ENCODE measurements at places on chromosomes 1 and 21.

DNA sequence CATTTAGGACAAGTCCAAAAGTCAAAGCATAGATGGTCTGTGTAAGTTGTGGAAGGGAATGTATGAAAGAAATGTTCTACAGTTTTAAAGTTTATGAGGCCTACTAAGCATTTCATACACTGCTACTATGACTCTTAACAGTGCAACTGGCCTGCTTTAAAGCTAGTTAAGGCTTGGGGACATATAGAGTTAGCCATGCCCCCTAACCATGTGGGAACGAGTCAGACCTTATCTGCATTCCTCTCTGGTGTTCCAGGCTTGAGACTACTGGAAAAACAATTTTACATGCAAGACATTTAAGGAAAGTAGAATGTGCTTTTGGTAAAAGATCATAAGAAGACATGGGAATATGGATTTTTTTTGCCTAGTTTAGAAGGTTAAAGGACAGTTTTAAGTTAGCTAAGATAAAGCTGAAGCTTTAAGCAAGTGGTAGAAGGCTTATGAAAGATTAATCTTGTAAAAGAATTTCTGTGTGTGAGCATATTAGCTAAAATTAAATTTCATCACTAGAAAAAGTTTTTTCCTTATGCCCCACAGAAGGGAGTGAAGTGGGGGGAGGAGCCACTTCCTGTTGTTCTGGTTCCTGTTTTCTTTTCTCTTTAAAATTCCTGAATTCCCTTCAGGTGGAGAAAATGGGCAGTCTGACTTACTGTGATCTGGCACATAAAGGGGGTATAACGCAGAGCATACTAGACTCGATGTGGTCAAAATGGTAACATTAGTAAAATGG, 8.9 kb upstream of the CD48 start:
- no peak for DNase-seq
- H3K4me1 ChIP-seq = no peaks in the 10 kb centered on the region

DNA sequence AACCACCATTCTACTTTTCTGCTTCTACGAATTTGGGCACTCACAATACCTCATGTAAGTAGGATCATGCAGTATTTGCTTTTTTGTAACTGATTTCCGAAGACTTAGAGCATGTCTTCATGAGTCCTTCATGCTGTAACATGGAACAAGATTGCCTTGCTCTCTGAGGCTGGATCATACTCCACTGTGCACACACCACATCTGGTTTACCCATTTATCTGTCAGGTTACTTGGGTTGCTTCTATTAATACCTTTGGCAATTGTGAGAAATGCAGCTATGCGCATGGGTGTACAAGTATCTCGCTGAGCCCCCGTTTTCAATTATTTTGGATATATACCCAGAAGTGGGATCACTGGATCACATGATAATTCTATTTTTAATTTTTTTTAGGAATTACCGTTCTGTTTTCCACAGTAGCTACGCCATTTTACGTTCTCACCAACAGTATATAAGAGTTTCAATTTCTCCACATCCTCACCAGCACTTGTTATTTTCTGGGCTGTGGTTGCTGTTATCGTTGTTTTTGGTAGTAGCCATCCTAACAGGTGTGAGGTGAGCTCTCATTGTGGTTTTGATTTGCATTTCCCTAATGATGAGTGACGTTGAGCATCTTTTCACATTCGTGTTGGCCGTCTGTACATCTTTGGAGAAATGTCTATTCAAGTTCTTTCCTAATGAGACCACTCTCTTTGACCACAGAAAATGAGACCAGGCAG, 10.7 kb upstream of the SLC2A5 start:
- peaks cover 11% of the 10 kb centered on the region for H3K4me1 ChIP-seq
- no peak for DNase-seq
- H3K27ac ChIP-seq = no peak overlapping the region
- no peaks in the 10 kb centered on the region for H3K36me3 ChIP-seq
- H3K4me3 ChIP-seq = no peak overlapping the region

DNA sequence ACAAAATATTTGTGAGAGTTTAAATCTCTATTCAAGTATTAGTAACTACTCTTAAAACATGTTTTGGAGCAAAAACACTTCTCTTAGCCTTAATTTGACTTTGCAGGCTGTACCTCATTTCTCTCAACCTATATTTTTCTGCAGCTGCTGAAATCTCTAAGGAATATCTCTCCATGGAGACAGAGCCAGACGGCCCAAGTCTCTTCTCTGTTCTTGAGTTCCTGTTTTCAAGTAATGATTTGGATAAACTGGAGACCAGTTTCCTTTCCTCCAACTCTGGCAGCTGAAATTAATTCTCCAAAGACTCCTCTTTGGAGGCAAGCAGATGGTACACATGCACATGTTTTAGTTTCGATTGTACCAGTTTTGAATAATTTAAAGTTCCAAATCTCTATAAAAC, 659.7 kb upstream of the NEGR1 start:
- DNase-seq = no peak
- H3K27me3 ChIP-seq = no peaks in the 10 kb centered on the region
- no peak overlapping the region for H3K27ac ChIP-seq
- no peaks in the 10 kb centered on the region for H3K36me3 ChIP-seq

GRCh38 chr1:236073307-236073897, 8.5 kb upstream of the NID1 start:
- no peaks in the 10 kb centered on the region for H3K27me3 ChIP-seq
- no peak for DNase-seq
- H3K36me3 ChIP-seq = no peaks in the 10 kb centered on the region
- H3K4me3 ChIP-seq = no peak overlapping the region

- H3K27ac ChIP-seq = no peak overlapping the region
- H3K27me3 ChIP-seq = no peaks in the 10 kb centered on the region
- DNase-seq = no peak
- H3K4me3 ChIP-seq = no peak overlapping the region
- H3K36me3 ChIP-seq = no peaks in the 10 kb centered on the region
These were observed 392.3 kb upstream of the PKN2 start for GRCh38 chr1:88291611-88292354.

GRCh38 chr1:225811622-225812487, 1.9 kb downstream of the EPHX1 start:
- no peak for DNase-seq
- H3K36me3 ChIP-seq = no peaks in the 10 kb centered on the region
- no peaks in the 10 kb centered on the region for H3K27me3 ChIP-seq
- no peak overlapping the region for H3K27ac ChIP-seq

- no peak overlapping the region for H3K27ac ChIP-seq
- H3K36me3 ChIP-seq = peaks cover 92% of the 10 kb centered on the region
- H3K4me3 ChIP-seq = no peak overlapping the region
These were observed 40.4 kb upstream of the BMP8A start for GRCh38 chr1:39450956-39451606.

DNA sequence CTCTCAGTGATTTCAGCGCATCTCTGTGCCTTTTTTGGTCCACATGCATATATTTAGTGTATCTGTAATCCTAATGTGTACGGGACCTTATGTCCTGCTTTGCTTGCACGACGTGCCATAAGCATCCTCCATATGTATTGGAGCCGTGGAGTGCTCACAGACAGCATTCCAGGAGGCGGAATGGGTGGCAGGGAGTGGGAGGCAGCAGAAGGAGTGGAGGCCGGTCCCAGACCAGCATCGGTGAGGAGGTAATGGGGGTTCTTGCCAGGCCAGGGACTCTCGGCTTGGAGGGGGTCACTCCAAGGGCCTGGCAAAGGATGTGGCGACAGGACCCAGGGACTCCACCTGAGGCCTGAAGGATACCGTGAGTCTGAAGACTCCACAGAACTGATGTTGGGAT, 185.0 kb downstream of the CAMTA1 start:
- H3K27me3 ChIP-seq = peaks cover 2% of the 10 kb centered on the region
- H3K36me3 ChIP-seq = no peaks in the 10 kb centered on the region
- H3K4me3 ChIP-seq = no peak overlapping the region
- H3K27ac ChIP-seq = no peak overlapping the region

GRCh38 chr1:98732985-98733781, 71.7 kb downstream of the SNX7 start:
- no peak overlapping the region for H3K4me3 ChIP-seq
- H3K4me1 ChIP-seq = no peaks in the 10 kb centered on the region
- DNase-seq = no peak
- no peak overlapping the region for H3K27ac ChIP-seq
- H3K27me3 ChIP-seq = no peaks in the 10 kb centered on the region
- no peaks in the 10 kb centered on the region for H3K36me3 ChIP-seq

DNA sequence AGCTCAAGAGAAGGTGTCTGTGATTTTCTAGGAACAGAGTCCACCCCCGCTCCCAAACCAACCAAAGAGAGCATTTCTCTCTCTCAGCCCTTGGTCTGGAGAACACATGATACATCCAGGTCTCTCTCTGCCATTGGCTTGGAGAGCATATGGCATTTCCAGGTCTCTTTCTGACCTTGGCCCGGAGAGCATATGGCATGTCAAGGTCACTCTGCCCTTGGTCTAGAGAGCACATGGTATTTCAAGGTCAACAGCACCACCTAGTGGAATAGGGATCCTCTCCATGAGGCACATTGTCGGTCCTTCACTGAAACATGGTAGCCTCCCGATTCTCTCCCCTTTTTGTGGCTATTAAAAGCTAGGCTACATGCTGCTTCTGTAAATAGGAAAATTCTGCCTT, 437.7 kb upstream of the OLFM3 start:
- no peaks in the 10 kb centered on the region for H3K4me1 ChIP-seq
- H3K27me3 ChIP-seq = no peaks in the 10 kb centered on the region
- H3K36me3 ChIP-seq = no peaks in the 10 kb centered on the region
- H3K4me3 ChIP-seq = no peak overlapping the region
- H3K27ac ChIP-seq = no peak overlapping the region

DNA sequence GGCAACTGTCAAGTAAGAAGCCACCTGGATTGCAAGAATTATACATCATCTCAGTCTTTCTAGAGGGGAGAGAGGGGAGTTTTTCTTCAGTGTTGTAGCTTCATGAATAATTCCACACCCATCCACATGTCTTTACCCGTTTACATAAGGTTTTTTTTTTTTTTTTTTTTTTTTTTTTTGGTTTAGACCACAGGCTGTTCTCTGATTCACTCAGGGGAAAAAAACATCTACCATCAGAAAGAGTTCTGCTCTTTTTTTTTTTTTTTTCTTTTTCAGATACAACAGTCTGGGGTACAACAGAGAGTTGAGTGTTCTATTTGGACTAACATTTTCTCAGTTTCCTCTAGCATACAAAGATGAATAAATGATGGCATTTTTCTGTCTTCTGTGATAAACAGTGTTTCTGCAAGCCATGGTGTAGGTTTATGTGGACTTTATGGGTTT, 4.9 kb upstream of the KIF14 start:
- no peaks in the 10 kb centered on the region for H3K36me3 ChIP-seq
- no peaks in the 10 kb centered on the region for H3K27me3 ChIP-seq
- H3K27ac ChIP-seq = peak overlapping the region; percentile 27
- peak; percentile 64 for DNase-seq

- H3K27ac ChIP-seq = peak overlapping the region; percentile 76
- H3K36me3 ChIP-seq = peaks cover 20% of the 10 kb centered on the region
- peaks cover 34% of the 10 kb centered on the region for H3K4me1 ChIP-seq
- H3K27me3 ChIP-seq = no peaks in the 10 kb centered on the region
- peak overlapping the region; percentile 37 for H3K4me3 ChIP-seq
These were observed 22.3 kb downstream of the ACP6 start for GRCh38 chr1:147647796-147648633.

- no peak for DNase-seq
- no peaks in the 10 kb centered on the region for H3K36me3 ChIP-seq
- H3K27me3 ChIP-seq = no peaks in the 10 kb centered on the region
- peaks cover 18% of the 10 kb centered on the region for H3K4me1 ChIP-seq
These were observed 23.4 kb downstream of the SPSB1 start for GRCh38 chr1:9316080-9316444.

DNA sequence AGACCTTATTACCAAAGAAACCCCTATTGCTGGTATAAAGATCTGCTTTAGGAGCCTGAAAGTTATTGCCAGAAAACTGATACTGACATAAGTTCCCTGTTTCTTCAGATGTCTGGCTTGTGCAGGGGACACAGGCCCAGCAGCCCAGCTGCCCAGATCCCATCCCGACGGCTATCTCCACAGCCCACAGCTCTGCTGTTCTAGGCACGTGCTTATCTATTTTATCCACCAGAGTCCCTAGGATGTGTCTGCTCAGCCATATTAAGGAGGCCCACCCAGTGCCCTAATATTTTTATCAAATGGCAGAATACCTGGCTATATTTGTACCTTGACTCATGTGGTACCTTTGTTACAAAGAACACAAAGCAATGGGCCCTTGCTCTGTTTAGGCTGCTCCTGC, 58.9 kb downstream of the DDX20 start:
- no peak overlapping the region for H3K4me3 ChIP-seq
- no peaks in the 10 kb centered on the region for H3K27me3 ChIP-seq
- DNase-seq = no peak
- no peaks in the 10 kb centered on the region for H3K36me3 ChIP-seq

DNA sequence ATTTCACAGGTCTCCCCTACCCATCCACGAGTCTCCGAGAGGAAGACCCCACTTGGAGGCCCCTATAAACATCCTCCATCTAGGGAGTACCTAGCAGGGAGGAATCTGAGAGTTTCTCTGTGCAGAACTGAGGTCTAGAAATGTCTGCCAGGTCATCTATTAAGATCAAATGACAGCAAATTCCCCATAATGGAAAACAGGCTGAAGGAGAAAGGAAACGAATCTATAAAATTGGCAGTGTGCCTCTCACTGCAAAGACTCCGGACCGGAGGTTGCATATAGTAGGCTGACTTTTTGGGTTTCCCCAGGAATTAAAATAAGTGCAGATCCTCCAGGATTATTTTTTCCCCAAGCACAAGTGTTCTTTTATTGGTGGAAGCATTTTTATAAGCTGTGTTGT, 57.7 kb downstream of the NMNAT2 start:
- H3K4me1 ChIP-seq = no peaks in the 10 kb centered on the region
- H3K27me3 ChIP-seq = no peaks in the 10 kb centered on the region
- H3K4me3 ChIP-seq = no peak overlapping the region
- no peaks in the 10 kb centered on the region for H3K36me3 ChIP-seq
- H3K27ac ChIP-seq = no peak overlapping the region

DNA sequence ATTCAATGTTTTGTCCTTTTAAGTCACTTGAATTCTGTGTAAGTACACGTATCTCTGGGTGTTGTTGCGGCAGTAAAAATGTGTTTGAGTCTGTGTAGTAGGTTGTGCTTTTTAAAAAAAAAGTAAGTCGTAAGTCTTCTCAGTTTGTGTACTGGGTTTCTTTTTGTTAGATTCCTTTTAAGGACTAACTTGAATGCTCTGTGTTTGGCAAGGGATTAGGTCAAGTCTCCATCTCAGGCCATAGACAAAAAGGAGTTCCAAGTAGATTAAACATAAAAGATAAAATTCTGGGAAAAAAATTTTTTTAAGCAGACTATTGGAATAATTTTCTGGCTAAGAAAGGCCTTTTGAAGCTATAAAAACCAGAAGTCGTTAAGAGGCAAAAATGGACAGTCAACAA, 113.1 kb downstream of the ATP5PO start:
- H3K4me1 ChIP-seq = no peaks in the 10 kb centered on the region
- H3K27ac ChIP-seq = no peak overlapping the region
- H3K36me3 ChIP-seq = no peaks in the 10 kb centered on the region
- H3K27me3 ChIP-seq = no peaks in the 10 kb centered on the region
- no peak for DNase-seq
- H3K4me3 ChIP-seq = no peak overlapping the region

- H3K4me3 ChIP-seq = peak overlapping the region; percentile 82
- H3K27me3 ChIP-seq = no peaks in the 10 kb centered on the region
- H3K36me3 ChIP-seq = peaks cover 2% of the 10 kb centered on the region
- H3K27ac ChIP-seq = peak overlapping the region; percentile 82
- H3K4me1 ChIP-seq = peaks cover 19% of the 10 kb centered on the region
These were observed 764 bp downstream of the PKNOX1 start for GRCh38 chr21:42974832-42975820.

- H3K27me3 ChIP-seq = no peaks in the 10 kb centered on the region
- H3K4me1 ChIP-seq = peaks cover 22% of the 10 kb centered on the region
- H3K27ac ChIP-seq = no peak overlapping the region
- DNase-seq = no peak
These were observed 6.0 kb downstream of the STMN1 start for GRCh38 chr1:25900219-25900618.

Data from CD4-positive, CD25-positive, alpha-beta regulatory T cell (primary cell).